ENCODE measurements at places on chromosomes 2 and 18.

DNA sequence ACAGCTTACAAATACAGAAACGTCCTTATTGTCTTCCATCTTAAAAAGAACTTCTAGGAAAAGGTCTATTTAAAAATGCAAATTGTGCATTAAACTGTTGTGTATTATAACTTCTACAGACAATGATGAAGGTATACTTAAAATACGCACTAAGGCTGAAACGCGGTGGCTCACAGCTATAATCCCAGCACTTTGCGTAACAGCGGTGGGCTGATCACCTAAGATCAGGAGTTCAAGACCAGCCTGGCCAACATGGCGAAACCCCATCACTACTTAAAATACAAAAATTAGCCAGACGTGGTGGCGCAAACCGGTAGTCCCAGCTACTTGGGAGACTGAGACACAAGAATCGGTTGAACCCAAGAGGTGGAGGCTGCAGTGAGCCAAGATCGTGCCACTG is 4.9 kb downstream of the CUL3 start:
- no peak for DNase-seq
- peaks cover 21% of the 10 kb centered on the region for H3K36me3 ChIP-seq
- H3K4me1 ChIP-seq, result peaks cover 64% of the 10 kb centered on the region
- H3K4me3 ChIP-seq, result no peak overlapping the region
- no peak overlapping the region for H3K27ac ChIP-seq

GRCh38 chr18:54389143-54389505 is 31.4 kb downstream of the C18orf54 start:
- no peak for DNase-seq
- peaks cover 7% of the 10 kb centered on the region for H3K36me3 ChIP-seq
- no peak overlapping the region for H3K4me3 ChIP-seq
- peaks cover 43% of the 10 kb centered on the region for H3K4me1 ChIP-seq
- H3K27me3 ChIP-seq, result no peaks in the 10 kb centered on the region
- H3K27ac ChIP-seq, result no peak overlapping the region

GRCh38 chr2:239394978-239395377 is 5.8 kb downstream of the HDAC4 start:
- peaks cover 13% of the 10 kb centered on the region for H3K36me3 ChIP-seq
- no peak overlapping the region for H3K4me3 ChIP-seq
- peaks cover 52% of the 10 kb centered on the region for H3K4me1 ChIP-seq

- no peak overlapping the region for H3K4me3 ChIP-seq
- no peak overlapping the region for H3K27ac ChIP-seq
- peaks cover 1% of the 10 kb centered on the region for H3K27me3 ChIP-seq
- H3K4me1 ChIP-seq, result no peaks in the 10 kb centered on the region
These were observed 602.9 kb upstream of the RAB6C start for GRCh38 chr2:129376426-129377077.

GRCh38 chr2:26193578-26194231 is 20.8 kb downstream of the GAREM2 start:
- no peaks in the 10 kb centered on the region for H3K27me3 ChIP-seq
- no peak overlapping the region for H3K4me3 ChIP-seq
- peaks cover 46% of the 10 kb centered on the region for H3K36me3 ChIP-seq
- H3K27ac ChIP-seq, result no peak overlapping the region
- DNase-seq, result no peak

- no peak overlapping the region for H3K4me3 ChIP-seq
- H3K4me1 ChIP-seq, result no peaks in the 10 kb centered on the region
- no peak overlapping the region for H3K27ac ChIP-seq
- peaks cover 40% of the 10 kb centered on the region for H3K27me3 ChIP-seq
These were observed 6.5 kb upstream of the COBLL1 start for GRCh38 chr2:164847981-164848741.

- H3K27me3 ChIP-seq, result peaks cover 4% of the 10 kb centered on the region
- DNase-seq, result no peak
- no peak overlapping the region for H3K4me3 ChIP-seq
These were observed 86.5 kb downstream of the ACKR3 start for GRCh38 chr2:236656166-236656565.

DNA sequence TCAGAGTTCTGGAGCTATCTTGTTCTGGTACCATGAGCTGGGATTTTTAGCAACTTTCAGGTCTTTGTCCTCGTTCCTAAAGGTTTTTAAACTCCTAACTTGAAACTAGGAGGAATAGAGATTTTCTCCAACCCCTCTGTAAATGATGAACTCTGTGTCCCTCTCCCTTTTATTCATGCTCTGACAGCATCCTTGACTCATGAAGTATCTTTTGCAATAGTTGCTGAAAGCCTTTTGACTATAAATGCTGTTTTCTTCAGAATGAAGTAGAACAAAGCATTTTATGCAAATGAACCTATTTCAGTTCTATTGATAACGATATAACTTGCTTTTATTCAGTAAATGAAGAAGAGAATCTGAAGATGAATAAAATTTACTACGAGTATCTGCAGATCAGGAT is 17.0 kb upstream of the MAPRE2 start:
- H3K4me1 ChIP-seq, result peaks cover 16% of the 10 kb centered on the region
- DNase-seq, result no peak
- H3K27ac ChIP-seq, result no peak overlapping the region
- H3K27me3 ChIP-seq, result peaks cover 13% of the 10 kb centered on the region

DNA sequence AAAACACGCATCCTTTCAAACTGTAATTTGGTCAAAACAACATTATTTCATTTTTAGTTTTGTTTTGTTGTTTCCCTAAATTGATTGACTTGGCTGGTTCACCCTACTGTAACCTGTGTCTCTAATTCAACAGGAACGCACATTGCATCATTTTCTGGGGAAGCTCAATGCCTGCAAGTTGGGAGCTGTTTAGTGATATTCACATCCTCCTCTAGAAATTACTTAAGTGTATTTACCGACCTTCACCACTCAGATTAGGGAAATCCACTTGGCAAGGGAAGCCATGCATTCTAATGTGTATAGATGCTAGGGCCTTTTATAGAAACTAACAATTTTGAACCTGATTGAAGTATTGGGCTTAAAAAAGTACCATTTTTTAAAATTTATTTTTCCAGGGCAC is 7.3 kb upstream of the TPO start:
- no peak overlapping the region for H3K4me3 ChIP-seq
- no peaks in the 10 kb centered on the region for H3K36me3 ChIP-seq
- no peaks in the 10 kb centered on the region for H3K4me1 ChIP-seq
- DNase-seq, result no peak

DNA sequence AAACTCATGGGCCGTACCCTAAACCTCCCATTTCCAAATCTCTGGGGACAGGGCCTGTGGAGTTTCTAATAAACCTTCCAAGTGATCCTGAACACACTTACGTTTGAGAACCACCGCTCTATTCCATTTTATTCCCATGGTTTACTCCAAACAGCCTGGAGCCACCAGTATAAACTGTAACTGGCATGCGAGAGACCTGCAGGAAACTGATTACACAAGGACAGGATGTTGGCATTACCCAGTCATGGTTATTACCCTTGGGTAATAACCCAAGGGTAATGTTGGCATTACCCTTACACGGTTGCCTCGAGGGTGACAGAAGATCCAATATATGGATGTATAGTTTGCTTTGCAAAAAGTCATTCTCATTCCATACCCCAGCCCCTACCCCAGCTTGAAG is 37.0 kb upstream of the YPEL5 start:
- H3K27ac ChIP-seq, result no peak overlapping the region
- no peaks in the 10 kb centered on the region for H3K27me3 ChIP-seq
- H3K4me1 ChIP-seq, result no peaks in the 10 kb centered on the region

GRCh38 chr2:215951558-215951957 is 61.8 kb downstream of the MREG start:
- no peak overlapping the region for H3K27ac ChIP-seq
- peaks cover 2% of the 10 kb centered on the region for H3K27me3 ChIP-seq
- H3K4me3 ChIP-seq, result no peak overlapping the region
- H3K36me3 ChIP-seq, result peaks cover 3% of the 10 kb centered on the region

GRCh38 chr2:18922276-18922675 is 332.9 kb upstream of the NT5C1B start:
- H3K27ac ChIP-seq, result no peak overlapping the region
- H3K36me3 ChIP-seq, result no peaks in the 10 kb centered on the region
- no peak overlapping the region for H3K4me3 ChIP-seq
- H3K4me1 ChIP-seq, result no peaks in the 10 kb centered on the region

DNA sequence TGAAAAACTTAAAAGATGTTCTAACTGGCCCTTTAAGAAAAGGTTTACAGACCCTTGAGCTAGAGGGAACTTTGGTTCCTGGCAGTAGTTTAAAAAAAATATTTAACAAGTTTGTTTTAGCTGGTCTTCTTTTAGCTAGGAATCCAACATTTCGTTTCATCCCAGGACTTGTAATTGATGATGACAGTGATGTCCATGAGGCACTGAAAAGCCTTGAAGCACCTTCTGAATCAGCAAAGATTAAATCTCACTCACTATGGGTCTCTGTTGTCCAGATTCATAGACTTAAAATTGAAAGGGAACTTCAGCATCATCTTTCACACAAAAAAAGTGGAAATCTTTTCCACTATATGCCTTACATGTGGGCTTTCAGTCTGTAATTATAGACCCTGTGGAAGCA is 102.9 kb upstream of the ETAA1 start:
- H3K27me3 ChIP-seq, result peaks cover 2% of the 10 kb centered on the region
- H3K4me3 ChIP-seq, result no peak overlapping the region
- H3K36me3 ChIP-seq, result no peaks in the 10 kb centered on the region
- H3K4me1 ChIP-seq, result no peaks in the 10 kb centered on the region

GRCh38 chr2:25421820-25422411 is 80.2 kb upstream of the DNMT3A start:
- DNase-seq, result no peak
- no peaks in the 10 kb centered on the region for H3K27me3 ChIP-seq
- H3K36me3 ChIP-seq, result peaks cover 8% of the 10 kb centered on the region
- peaks cover 19% of the 10 kb centered on the region for H3K4me1 ChIP-seq
- H3K4me3 ChIP-seq, result no peak overlapping the region
- H3K27ac ChIP-seq, result no peak overlapping the region

- DNase-seq, result no peak
- peaks cover 6% of the 10 kb centered on the region for H3K36me3 ChIP-seq
- H3K27ac ChIP-seq, result peak overlapping the region; percentile 58
These were observed 1.1 kb downstream of the MIB1 start for GRCh38 chr18:21741562-21742314.

DNA sequence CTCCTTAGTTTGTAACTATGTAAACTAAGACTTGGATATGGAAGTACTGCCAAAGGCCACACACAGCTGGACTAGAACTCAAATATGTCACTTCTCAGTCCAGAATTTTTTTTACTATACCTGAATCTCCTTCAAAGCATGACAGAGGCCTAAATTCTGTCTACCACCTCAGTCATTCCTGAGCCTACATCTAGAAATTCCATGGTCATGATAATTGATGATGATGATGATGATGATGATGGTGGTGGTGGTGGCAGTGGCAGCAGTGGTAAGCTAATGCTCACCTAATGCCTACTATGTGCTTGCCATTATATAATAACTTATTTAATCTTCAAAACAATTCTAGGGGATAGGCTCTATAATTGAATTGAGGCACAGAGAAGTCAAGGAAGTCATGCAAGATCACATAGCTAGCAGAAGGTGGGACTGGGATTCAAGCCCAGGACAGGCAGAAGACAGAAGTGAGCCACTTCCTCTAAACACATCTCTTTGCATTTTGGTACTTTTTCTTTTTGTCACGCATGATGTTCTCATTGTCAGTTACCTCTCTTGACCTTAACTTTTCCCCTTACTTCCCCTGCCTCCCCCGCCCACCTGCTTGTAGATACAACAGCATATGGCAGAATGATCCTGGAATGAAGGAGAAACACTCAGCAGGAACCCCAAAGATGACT is 539.3 kb downstream of the TNS1 start:
- no peaks in the 10 kb centered on the region for H3K36me3 ChIP-seq
- H3K27ac ChIP-seq, result no peak overlapping the region
- no peak overlapping the region for H3K4me3 ChIP-seq
- H3K4me1 ChIP-seq, result no peaks in the 10 kb centered on the region
- no peaks in the 10 kb centered on the region for H3K27me3 ChIP-seq
- DNase-seq, result no peak

- no peak overlapping the region for H3K4me3 ChIP-seq
- H3K36me3 ChIP-seq, result no peaks in the 10 kb centered on the region
- no peaks in the 10 kb centered on the region for H3K4me1 ChIP-seq
- DNase-seq, result no peak
These were observed 29.2 kb downstream of the ZNF521 start for GRCh38 chr18:25322806-25323205.

GRCh38 chr2:222208010-222208690 is 90.6 kb downstream of the PAX3 start:
- H3K27me3 ChIP-seq, result no peaks in the 10 kb centered on the region
- H3K4me1 ChIP-seq, result no peaks in the 10 kb centered on the region
- no peak for DNase-seq

- H3K4me1 ChIP-seq, result no peaks in the 10 kb centered on the region
- H3K4me3 ChIP-seq, result no peak overlapping the region
- no peak for DNase-seq
- H3K36me3 ChIP-seq, result no peaks in the 10 kb centered on the region
These were observed 30.6 kb upstream of the GCC2 start for GRCh38 chr2:108418416-108418815.

DNA sequence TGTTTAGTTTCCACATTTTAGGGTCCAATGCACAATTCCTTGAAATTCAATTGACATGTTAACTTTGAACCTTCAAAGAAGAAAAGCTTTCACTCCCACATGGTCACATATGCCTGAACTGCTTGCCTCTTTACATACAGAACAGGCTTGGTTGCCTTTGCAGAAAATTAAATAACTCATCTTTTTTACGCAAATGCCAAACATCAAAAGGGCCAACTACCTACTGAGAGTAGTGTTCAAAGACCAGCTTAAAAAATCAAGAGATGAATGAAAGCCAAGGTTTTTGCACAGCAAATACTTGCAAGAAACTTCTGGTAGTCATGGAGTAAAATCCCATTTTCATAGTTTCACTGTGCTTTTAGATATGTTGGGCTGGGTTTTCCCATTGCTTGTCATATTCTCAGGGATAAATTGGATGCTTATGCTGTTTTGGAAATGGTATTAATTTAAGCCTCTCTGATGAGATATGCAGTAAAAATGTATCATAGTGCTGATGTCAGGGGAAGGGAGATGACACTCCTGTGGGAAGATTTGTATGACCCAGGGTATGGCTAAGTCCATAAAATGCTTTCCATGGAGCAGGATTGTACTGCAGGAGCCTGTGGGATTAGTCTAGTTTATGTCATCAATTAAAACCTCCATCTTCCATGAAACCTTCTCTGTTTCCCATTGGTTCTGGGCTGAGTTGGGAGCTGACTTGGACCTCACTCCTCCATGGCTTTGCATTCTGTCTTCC is 60.6 kb upstream of the DARS1 start:
- H3K27ac ChIP-seq, result peak overlapping the region; percentile 32
- peaks cover 8% of the 10 kb centered on the region for H3K36me3 ChIP-seq
- H3K4me3 ChIP-seq, result no peak overlapping the region

DNA sequence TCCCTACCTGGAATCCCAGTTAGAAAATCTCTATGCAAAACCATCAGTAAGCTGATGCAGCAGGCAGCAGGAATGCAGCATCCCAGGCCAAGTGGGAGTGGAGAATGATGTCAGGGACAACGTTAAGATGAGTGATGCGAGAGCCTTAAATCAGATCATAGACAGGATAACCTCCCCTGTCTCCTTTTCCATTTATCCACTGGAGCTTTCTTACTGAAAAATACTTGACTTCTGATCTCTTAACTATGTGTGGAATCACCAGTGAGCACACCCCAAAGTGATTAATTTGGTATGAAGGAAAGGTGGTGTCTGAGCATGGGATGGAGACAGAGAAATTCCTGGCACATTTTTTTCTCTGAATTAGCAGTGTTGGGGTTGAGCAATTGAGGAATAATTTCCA is 98.0 kb downstream of the RND3 start:
- DNase-seq, result no peak
- no peak overlapping the region for H3K27ac ChIP-seq
- H3K4me3 ChIP-seq, result no peak overlapping the region
- no peaks in the 10 kb centered on the region for H3K36me3 ChIP-seq
- no peaks in the 10 kb centered on the region for H3K27me3 ChIP-seq

- no peak for DNase-seq
- H3K27me3 ChIP-seq, result no peaks in the 10 kb centered on the region
- no peak overlapping the region for H3K27ac ChIP-seq
- H3K4me1 ChIP-seq, result no peaks in the 10 kb centered on the region
- H3K36me3 ChIP-seq, result no peaks in the 10 kb centered on the region
- no peak overlapping the region for H3K4me3 ChIP-seq
These were observed 320.0 kb upstream of the SOX11 start for GRCh38 chr2:5372141-5372540.

Measured in activated T-helper 1 cell treated with anti-CD3 and anti-CD28 coated beads, Interleukin-12 subunit alpha, Interleukin-12 subunit beta, Interleukin-2, Interleukin-4 antibody, amounts not matched to agents 30 ng/mL and 10 ng/mL and 1 ng/mL, durations not matched to agents 14 hours and 24 hours and 36 hours (primary cell).